ENCODE measurements at places on chromosomes 3 and 15.

- DNase-seq, result no peak
Observed at GRCh38 chr3:158977497-158977896, 175.6 kb downstream of the MFSD1 start.

GRCh38 chr15:43081283-43081682 is 24.6 kb downstream of the UBR1 start:
- DNase-seq, result no peak

DNA sequence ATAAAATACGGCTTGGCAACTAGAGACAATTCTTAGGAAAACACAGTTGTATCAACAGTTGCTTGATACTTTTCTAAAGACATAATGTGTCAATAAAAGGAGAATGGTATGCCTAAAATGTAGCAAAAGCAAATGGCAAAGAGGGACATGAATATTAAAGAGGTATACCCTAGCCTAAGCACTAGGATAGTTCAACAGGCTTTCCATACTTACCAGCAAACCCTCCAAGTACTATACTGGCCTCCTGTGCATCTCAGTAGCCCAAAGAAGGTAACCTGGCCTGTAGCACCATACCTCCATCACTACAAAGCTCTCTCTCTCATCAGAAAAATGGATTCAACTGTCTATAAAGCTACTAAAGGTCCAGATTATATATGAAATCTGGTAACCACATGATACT is 7.5 kb downstream of the SETD2 start:
- DNase-seq, result no peak

DNA sequence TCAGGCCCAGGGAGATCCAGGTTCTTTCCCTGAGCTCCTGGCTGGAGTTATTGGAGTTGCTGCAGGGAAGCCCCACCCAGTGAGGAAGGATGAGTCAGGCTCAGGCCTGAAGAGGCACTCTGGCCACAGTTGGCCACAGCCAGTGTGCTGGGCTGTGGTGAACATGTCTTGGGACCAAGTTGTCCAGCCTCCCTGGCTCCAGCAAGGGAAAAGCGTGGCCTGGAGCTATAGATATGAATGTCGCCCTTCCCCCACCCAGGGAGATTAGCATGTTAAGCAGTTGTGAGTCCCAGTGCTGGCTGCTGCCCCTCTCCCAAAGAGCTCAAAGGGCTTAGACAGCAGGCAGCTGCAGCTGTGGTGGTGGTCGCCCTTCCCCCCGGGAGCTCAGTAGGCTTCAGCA is 963.2 kb downstream of the ROBO2 start:
- DNase-seq, result no peak

GRCh38 chr3:149647812-149648211 is 10.0 kb downstream of the WWTR1 start:
- DNase-seq, result no peak

GRCh38 chr15:66864871-66865281 is 162.8 kb downstream of the SMAD6 start:
- no peak for DNase-seq

GRCh38 chr3:112785321-112786001 is 61.2 kb downstream of the CD200R1L start:
- DNase-seq, result no peak

DNA sequence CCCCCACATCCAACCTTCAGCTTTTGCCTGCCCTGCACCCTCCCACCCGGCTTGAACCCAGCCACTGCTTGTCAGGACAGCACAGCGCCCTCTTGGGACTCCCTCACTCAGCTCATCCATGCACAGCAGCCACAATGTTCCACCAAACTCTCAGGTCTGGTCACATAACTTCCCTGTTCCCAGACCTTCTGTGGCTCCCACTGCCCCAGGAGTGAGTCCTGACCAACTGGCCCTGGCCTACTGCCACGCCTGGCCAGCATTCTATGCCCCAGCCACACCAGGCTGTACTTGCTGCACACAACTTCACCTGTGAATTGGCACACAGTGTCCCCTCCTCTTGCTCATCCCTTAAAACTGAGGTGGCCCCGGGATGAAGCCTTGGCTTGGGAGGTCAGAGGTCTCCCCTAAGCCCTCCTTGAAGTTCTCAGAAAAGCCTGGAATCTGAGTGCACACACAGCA is 21.0 kb downstream of the PLXNB1 start:
- DNase-seq, result peak; percentile 23

GRCh38 chr3:188915127-188915526 is 256.6 kb upstream of the TPRG1 start:
- DNase-seq, result no peak

DNA sequence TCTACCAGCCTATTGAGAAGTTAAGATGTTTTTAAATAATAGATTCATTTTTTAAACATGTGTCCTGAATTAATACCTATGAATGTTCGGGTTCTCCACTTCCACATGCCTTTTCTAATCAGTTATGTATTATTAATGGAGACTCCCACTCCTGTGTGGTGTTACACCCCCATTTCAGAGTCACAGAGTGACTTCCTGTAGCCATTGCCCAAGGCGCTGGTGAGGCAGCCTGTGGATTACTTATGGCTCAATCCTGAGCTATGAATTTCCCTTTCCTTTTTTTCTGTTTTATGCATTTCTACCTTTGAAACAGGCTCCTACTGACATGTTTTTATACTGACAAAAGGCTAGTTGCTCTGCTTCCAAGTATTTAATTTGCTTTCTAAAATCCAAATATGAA is 162.3 kb downstream of the GABRG3 start:
- no peak for DNase-seq

- DNase-seq, result no peak
Observed at GRCh38 chr15:29094711-29095110, 174.9 kb downstream of the NSMCE3 start.

GRCh38 chr15:98455904-98456303 is 192.4 kb upstream of the IGF1R start:
- no peak for DNase-seq

- DNase-seq, result no peak
Observed at GRCh38 chr15:31561156-31561555, 234.5 kb downstream of the KLF13 start.

GRCh38 chr3:140068494-140069017 is 133.6 kb downstream of the CLSTN2 start:
- DNase-seq, result no peak

- no peak for DNase-seq
Observed at GRCh38 chr15:85403745-85404144, 23.3 kb downstream of the AKAP13 start.

- no peak for DNase-seq
Observed at GRCh38 chr3:30914696-30915095, 20.2 kb upstream of the GADL1 start.

DNA sequence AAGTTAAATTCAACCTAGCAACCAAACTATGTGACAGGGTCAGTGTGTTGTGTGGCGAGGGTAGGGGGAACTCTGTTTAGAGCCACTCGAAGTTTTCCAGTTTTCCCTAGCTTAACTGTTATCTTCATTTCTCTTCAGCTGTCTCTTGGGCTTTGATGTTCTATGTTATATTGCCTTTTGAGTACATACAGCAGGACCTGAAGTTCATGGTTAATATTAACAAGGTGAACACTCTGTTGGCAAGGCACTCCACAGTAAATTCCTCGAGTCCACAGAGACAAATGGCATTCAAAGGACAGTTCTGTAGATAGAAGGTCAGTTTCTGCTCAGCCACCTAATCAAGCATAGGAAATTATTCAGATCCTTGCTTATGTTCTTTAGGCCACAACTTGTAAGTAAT is 147.9 kb upstream of the DPH6 start:
- no peak for DNase-seq

DNA sequence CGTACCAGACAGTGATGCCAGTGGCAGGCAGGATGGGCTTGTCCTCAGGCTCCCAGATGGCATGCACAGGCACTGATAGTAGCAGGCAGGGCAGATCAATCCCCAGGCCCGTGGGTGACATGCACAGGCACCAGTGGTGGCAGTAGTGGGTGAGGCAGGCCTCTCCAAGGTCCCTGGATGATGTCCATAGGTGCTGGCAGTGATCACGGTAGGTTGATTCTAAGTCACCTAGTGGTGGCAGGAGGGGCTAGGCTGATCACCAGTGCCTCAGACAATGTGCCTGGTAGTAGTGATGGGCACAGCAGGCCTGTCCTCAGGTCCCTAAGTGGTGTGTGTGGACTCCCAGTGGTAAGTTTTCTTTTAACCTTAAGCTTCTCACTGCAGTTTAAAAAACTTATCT is 19.6 kb downstream of the CEP63 start:
- no peak for DNase-seq

DNA sequence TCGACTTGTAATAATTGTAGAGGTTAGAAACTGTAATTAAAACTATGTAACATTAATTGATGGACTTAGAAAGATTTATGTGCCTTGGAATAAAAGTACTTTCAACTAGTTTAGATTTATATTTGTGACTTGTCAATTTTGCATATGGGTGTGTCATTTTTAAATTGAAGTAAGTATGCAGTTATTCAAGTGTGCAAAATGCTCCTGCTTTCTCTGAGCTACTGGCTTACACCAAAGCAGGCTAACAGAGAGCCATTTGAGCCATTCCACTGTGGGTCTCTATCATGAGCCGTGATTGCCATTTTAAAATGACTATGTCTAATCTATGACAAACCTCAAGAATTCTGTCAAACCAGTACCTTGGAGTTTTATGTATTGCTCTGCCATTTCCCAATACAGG is 345.0 kb upstream of the MDFIC2 start:
- DNase-seq, result no peak

DNA sequence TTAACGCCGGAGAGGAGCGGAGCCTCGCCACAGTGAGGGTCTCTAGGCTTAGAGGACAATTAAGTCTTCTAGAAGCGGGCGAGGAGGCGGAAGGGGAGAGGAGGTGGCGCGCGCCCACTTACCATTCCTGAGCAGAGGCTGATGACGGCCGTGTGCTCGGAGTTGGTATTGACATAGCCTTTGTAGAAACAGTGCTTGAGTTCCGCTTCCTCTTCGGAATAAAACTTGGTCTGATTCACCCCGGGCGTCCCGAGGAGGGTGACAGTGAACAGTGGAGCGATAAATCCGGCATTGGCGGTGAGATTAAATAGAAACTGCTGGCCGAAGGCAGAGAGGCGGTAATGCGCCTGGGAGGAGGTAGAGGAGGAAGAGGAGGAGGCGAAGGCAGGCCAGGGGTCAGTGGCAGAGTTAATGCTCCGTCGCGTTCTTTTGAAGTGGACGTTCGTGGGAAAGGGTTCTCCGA is 1.3 kb downstream of the ADAMTS9 start:
- no peak for DNase-seq

DNA sequence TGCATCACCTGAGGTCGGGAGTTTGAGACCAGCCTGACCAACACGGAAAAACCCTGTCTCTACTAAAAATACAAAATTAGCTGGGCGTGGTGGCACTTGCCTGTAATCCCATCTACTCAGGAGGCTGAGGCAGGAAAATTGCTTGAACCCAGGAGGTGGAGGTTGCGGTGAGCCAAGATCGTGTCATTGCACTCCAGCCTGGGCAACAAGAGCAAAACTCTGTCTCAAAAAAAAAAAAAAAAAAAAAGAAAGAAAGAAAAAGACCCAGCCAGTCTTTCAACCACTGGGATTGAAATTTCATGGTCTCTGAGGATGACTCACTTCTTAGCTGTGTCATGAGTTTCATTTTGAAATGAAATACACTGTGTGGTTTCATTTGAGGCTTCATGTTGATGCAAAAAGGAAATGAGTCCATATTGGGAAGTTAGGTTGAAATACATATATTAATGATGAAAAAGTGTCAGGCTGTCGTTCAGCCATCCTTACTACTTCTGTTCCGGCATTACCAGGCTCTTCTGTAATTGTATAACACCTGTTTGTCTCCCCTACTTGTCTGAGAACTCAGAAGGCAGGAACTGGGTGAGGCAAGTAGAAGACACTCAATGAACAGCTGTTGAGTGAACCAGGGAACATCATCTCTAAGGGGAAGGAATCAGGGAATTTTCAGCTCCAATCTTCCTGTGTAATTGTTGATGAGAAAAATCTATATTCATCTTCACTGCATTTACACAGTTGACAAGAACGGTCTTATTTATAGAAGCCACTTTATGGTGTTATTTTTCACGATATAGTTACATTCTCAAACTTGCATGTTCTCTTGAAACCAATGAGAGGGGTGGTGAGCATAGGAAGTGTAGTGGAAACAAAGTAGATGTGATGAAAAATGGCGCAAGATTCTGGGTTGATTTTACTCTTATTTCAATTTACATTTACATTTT is 87.4 kb downstream of the NFKBIZ start:
- peak; percentile 59 for DNase-seq

DNA sequence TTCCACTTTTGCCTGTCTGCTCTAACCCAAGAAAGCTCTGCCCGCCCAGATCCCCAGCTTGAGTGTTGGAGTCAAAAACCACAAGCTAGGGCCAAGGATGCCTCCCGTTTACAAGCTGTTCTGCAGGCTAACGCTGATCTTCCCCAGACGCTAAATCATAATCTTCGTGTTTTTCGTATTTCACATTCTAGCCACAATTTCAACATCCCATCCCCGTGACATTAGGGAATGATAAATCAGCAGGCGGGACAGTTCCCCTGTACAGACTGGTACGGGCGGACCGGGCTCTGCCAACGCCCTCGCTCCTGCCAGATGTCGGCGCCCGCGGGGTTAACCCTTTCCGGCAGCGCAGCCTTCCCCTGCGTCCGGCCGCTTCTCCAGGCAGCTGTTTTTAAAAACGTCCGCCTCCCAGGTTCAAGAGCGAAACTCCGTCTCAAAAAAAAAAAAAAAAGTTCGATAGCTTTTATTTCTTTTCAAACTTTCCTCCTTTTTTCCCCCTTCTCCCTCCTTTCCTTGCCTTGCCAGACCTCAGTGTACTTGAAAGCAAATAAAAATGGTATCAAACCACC is 81.0 kb upstream of the BNC1 start:
- no peak for DNase-seq

- DNase-seq, result no peak
Observed at GRCh38 chr15:60871731-60872130, 357.4 kb downstream of the RORA start.

DNA sequence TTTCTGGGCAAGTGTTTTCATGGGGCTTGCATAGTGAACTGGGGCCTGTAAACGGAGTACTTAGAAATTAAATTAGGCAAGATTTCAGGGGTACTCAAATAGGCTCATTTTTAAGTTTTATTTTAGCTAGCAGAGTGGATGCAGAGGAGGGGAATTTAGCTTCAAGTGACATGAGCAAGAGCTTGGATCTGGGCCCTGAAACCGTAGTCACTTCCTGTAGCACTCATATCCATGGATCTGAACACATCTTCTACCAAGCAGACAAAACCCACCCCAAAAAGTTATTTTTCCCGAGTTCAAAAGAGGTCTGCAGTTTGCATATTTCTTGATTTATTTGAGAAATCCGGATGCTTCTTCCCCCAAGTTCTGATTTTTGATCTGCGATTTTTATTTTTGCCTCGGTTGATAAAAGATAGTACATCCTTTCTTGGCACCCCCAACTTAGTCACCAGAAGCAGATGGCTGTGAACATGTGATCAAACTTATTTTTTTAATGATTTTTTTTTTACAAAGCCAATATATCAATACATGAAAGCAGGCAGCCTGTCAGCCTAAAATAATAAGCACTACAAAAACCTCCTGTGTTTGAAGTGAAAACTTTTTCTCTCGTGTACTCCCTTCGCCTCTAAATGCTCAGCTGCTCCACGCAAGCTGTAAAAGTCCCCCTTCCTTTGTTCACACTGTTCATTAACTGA is 36.6 kb upstream of the STT3B start:
- DNase-seq, result no peak

DNA sequence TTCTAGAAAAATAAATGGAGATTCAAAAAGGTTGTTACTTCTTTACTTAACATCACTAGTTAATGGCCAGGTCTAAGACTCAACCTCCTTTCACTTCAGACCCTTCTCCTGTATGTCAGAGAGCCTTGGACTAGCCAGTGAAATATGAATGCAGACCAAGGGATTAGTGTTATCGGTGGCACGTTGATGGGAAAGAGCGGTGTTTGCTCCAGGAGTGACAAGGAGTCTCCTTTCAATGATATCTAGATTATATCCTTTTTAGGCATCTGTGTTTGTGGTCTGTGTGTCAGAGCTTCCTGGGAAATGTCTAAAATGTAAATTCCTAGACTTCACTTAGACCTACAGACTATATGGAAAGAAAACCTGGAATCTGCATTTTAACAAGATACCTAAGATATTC is 658.0 kb upstream of the KCNMB2 start:
- DNase-seq, result no peak

All from activated T-cell treated with anti-CD3 and anti-CD28 coated beads, Interleukin-2, amount 50 U/mL, for 24 hours (primary cell).